CD8-positive, alpha-beta memory T cell (primary cell): ENCODE measurements at places on chromosomes 6 and 20. TPM values are rescaled to one million over a fixed set of nuclear protein-coding genes. Genes with fewer than 3 reads are reported as not detected.

The VGLL2 gene
- not detected for total RNA-seq

The TINAG gene
- not detected for total RNA-seq

The SCGN gene
- total RNA-seq: not detected

The CRYBG1 gene
- total RNA-seq: 32.3 TPM

The SEMG1 gene
- total RNA-seq: not detected

The PI16 gene
- total RNA-seq: 0.37 TPM

The MYBL2 gene
- total RNA-seq: 78.6 TPM

The ANGPT4 gene
- not detected for total RNA-seq

- H3K27me3 ChIP-seq: no peaks in the 10 kb centered on the region
- DNase-seq: no peak
- H3K27ac ChIP-seq: no peak overlapping the region
- H3K4me1 ChIP-seq: no peaks in the 10 kb centered on the region
- no peaks in the 10 kb centered on the region for H3K36me3 ChIP-seq
These were observed 917.8 kb upstream of the ADGRB3 start for GRCh38 chr6:67717281-67717680.

- DNase-seq: no peak
- no peaks in the 10 kb centered on the region for H3K36me3 ChIP-seq
- H3K27ac ChIP-seq: no peak overlapping the region
- H3K4me3 ChIP-seq: no peak overlapping the region
- no peaks in the 10 kb centered on the region for H3K27me3 ChIP-seq
- H3K4me1 ChIP-seq: no peaks in the 10 kb centered on the region
These were observed 46.9 kb upstream of the POU3F2 start for GRCh38 chr6:98787435-98787834.

- H3K4me3 ChIP-seq: no peak overlapping the region
- H3K27ac ChIP-seq: no peak overlapping the region
- no peaks in the 10 kb centered on the region for H3K36me3 ChIP-seq
These were observed 8.2 kb upstream of the CD83 start for GRCh38 chr6:14109411-14109826.

DNA sequence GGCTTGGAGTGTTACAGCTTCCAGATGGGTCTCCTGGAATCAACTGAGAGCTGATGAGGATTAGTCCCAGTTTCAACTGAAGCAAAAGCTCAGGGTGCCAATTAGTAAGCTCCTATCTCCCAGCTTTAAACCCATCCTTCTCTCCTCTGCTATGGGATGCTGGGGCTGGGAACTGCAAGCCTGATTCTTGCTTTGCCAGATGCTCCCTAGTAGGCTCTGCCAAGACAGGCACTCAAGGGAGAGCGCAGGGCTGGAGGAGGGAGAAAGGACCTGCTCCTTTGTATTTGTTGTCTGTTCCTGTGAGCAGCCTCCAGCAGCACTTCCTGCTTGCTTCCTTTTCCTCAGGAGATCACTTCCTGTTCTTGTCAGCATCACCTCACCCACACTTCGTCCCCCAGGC is 309.7 kb downstream of the KIF16B start:
- H3K4me1 ChIP-seq: no peaks in the 10 kb centered on the region
- no peak overlapping the region for H3K27ac ChIP-seq
- no peak overlapping the region for H3K4me3 ChIP-seq

GRCh38 chr6:26311385-26312095 is 53.5 kb upstream of the BTN3A2 start:
- H3K27me3 ChIP-seq: no peaks in the 10 kb centered on the region
- peak overlapping the region; percentile 74 for H3K27ac ChIP-seq
- H3K4me3 ChIP-seq: peak overlapping the region; percentile 89
- H3K4me1 ChIP-seq: peaks cover 8% of the 10 kb centered on the region
- peak; percentile 55 for DNase-seq

DNA sequence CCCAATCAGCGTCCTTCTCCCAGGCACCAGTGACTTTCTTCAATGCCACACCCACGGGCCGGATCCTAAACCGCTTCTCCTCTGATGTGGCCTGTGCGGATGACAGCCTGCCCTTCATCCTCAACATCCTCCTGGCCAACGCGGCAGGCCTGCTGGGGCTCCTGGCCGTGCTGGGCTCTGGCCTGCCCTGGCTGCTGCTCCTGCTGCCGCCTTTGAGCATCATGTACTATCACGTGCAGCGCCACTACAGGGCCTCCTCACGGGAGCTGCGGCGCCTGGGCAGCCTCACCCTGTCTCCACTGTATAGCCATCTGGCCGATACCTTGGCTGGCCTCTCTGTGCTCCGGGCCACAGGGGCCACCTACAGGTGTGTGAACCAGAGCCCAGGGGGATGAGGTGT is 9.8 kb downstream of the DLK2 start:
- no peak overlapping the region for H3K27ac ChIP-seq
- no peak overlapping the region for H3K4me3 ChIP-seq
- no peak for DNase-seq
- H3K4me1 ChIP-seq: no peaks in the 10 kb centered on the region
- H3K36me3 ChIP-seq: peaks cover 13% of the 10 kb centered on the region

- H3K27me3 ChIP-seq: no peaks in the 10 kb centered on the region
- no peak for DNase-seq
- H3K27ac ChIP-seq: no peak overlapping the region
- H3K4me3 ChIP-seq: no peak overlapping the region
- no peaks in the 10 kb centered on the region for H3K36me3 ChIP-seq
These were observed 73.9 kb upstream of the NRSN1 start for GRCh38 chr6:24051942-24052589.

GRCh38 chr20:10653599-10654249 is 20.1 kb downstream of the JAG1 start:
- no peak overlapping the region for H3K4me3 ChIP-seq
- no peak overlapping the region for H3K27ac ChIP-seq

DNA sequence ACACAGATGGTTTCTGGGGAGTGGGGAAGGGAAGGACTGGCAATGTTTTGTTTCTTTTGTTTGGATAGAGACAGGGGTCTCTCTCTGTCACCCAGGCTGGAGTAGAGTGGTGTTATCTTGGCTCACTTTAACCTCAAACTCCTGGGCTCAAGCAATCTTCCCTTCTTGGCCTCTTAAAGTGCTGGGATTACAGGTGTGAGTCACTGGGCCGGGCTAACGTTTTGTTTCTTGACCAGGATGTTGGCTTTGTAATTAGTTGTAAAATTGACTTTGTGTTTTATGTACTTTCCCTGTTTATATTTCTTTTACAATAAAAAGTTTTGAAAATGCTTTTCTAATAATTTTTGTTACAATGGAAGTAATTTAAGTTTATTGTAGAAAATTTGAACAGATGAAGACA is 10.9 kb downstream of the SPATS1 start:
- no peak for DNase-seq
- no peak overlapping the region for H3K27ac ChIP-seq
- H3K4me1 ChIP-seq: no peaks in the 10 kb centered on the region
- no peaks in the 10 kb centered on the region for H3K27me3 ChIP-seq
- no peak overlapping the region for H3K4me3 ChIP-seq

- no peak for DNase-seq
- H3K36me3 ChIP-seq: no peaks in the 10 kb centered on the region
- peaks cover 17% of the 10 kb centered on the region for H3K4me1 ChIP-seq
- H3K27me3 ChIP-seq: no peaks in the 10 kb centered on the region
- no peak overlapping the region for H3K27ac ChIP-seq
- H3K4me3 ChIP-seq: no peak overlapping the region
These were observed 147.5 kb upstream of the SYNDIG1 start for GRCh38 chr20:24321973-24322372.

GRCh38 chr20:1618954-1619540 is 762 bp downstream of the SIRPB1 start:
- H3K4me1 ChIP-seq: peaks cover 37% of the 10 kb centered on the region
- no peaks in the 10 kb centered on the region for H3K27me3 ChIP-seq
- H3K36me3 ChIP-seq: no peaks in the 10 kb centered on the region
- no peak overlapping the region for H3K27ac ChIP-seq

- no peak for DNase-seq
- no peak overlapping the region for H3K4me3 ChIP-seq
These were observed 17.1 kb upstream of the ERVFRD-1 start for GRCh38 chr6:11128608-11129007.
